Fibroblast of lung (primary cell): ENCODE measurements at places on chromosomes 13 and 19. TPM values are rescaled to one million over a fixed set of nuclear protein-coding genes. Genes with fewer than 3 reads are reported as not detected.
A peak's percentile ranks its signal among the peaks of the same experiment; 100 is the strongest.

- DNase-seq, result no peak
Observed at GRCh38 chr13:45401314-45401713, 16.9 kb downstream of the SLC25A30 start.

GRCh38 chr13:71417205-71417604 lies 449.8 kb downstream of the DACH1 start:
- DNase-seq, result peak; percentile 60

DNA sequence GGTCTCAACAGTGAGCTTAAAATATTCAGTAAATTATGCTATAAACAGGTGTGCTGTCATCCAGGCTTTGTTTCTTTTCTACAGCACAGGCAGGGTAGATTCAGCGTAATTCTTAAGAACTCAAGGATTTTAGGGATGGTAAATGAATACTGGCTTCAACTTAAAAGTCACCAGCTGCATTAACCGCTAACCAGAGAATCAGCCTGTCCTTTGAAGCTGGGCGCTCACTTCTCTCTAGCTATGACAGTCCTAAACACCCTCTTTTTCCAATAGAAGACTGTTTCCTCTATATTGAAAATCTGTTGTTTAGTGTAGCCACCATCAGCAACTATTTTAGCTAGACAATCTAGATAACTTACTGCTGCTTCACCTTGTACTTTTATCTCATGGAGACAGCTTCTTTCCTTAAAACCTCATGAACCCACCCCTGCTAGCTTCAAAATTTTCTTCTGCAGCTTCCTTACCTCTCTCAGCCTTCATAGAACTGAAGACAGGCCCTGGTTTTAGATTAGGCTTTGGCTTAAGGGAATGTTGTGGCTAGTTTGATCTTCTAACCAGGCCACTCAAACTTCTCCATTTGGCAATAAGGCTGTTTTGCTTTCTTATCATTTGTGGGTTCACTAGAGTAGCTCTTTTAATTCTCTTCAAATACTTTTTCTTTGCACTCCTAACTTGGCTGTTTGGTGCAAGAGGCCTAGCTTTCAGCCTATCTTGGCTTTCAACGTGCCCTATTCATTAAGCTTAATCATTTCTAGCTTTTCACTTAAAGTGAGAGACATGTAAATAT lies 89.5 kb downstream of the USP12 start:
- peak; percentile 65 for DNase-seq

DNA sequence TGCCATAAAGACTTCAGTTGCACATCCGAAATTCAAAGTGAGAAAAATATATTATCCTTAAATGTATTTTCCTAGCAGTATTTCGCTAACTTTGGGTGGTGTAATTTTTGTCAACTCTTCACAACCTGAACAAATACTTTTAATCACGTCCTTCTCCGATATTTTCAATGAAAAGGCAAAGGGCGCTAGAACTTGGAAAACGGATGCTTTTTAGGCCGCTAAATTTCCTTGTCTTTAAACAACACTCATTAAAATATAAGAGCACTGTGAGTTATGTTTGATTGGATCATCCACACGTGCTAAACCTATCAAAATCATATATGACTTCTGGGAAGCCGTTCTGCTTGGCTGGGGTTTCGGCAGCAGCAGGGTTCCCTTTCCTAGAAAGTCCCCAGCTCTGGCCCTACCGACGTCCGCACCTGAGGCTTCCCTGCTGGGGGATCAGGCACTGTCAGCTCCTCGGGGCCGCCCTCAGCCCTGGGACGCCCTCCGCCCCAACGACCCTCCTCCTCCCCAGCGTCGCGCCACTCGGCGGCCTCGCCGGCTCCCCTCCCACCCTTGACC lies 462 bp upstream of the MPHOSPH8 start:
- no peak for DNase-seq

GRCh38 chr19:58009666-58010301 lies 7.2 kb upstream of the ZNF606 start:
- DNase-seq, result peak; percentile 88

DNA sequence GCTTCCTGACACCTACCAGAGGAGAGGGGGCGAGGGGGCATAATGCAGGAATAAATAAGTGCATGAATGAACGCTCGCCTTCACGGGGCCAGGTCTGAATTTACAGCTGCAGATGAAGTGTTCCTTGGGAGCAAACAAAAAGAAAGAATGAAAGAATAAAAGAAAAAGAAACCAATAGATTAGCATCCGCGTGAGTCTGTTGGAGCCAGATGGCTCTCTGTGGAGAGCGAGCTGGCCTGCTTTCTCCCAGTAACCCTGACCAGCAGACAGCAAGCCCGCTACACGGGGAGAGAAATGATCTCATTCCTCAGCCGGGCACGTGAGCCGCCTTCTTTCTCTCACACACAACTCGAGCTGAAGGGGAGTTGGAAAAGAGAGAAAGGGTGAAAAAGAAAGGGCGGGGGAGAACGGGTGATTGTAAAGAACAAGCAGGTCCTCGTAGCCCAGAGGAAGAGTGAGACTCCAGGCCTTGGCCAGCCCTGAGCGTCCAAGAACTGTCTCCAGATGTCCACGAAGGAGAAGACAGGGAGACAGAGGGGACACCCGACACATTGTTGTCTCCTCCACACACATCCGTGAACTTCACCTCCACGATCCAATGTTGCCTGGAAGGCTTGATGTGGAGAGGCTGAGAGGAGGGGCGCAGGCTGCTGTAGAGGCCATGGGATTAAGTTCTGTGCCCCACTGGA lies 81.4 kb downstream of the RNASEH2B start:
- DNase-seq, result peak; percentile 80

Gene NBEA
- total RNA-seq, result 5.6 and 7.8 TPM in 2 replicates

Gene ANGPTL8
- not detected in 2 replicates for total RNA-seq
